ENCODE measurements at places on chromosomes 7 and 10.

GRCh38 chr10:59831658-59832503 lies 74.5 kb downstream of the CCDC6 start:
- DNase-seq, result no peak

DNA sequence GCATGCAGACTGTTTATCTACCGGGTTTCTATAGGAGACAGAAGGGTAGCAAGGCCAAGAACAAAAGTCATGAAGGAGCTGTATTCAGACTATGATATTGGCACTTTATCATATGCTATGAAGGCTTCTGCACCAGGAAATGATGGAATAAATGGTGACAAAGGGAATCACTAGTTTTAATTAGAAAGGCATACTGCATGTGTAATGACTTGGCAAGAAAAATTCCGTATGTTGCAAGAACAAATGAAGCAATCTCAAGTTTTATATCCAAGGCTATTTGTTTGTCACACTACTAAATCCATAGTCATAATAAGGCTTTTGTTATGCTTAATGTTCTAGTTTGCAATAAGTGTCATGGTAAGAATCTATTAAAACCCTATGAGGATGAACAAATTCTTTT lies 230.9 kb downstream of the ZEB1 start:
- peak; percentile 16 for DNase-seq

- DNase-seq, result no peak
Observed at GRCh38 chr7:30922596-30922995, 10.9 kb downstream of the AQP1 start.

DNA sequence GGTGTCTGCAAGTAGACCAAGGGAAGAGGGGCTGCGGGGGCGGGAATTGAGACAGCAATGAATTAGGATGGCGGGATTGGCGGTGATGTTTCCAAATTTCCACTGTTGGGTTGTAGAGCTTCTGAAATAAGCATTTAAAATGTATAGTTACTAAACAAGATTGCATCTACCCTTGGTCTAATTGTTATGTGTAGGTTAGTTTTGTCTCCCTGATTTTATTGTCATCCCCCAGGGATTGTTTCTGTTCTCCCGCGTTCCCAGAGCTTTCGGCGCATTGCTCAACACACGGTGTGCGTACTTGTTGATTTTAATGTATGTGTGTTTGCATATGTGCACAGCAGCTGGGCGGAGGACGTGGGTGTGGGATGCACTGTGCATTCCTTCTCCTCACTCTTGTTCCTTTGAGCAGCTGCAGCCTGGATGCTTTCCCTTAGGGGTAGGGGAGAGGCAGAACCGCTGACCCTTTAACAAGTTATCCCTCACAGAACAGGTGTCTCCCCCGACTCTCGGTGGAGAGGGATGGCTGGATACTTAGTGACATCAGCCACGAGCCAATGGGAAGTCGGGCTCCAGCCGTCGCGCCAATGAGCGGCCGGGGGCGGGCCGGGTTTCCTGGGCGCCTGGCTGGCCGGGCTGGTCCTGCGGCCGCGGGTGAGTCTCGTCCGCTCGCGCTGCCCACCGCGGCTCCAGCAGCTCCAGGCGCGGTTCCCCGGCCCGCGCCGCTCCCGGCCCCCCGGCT lies at the start of gene TSPAN33:
TSPAN33 (plus strand) TSS at position 613 of the 739 bp plus-strand sequence. CDS start 274 bp downstream, outside the sequence.
- peak; percentile 17 for DNase-seq

DNA sequence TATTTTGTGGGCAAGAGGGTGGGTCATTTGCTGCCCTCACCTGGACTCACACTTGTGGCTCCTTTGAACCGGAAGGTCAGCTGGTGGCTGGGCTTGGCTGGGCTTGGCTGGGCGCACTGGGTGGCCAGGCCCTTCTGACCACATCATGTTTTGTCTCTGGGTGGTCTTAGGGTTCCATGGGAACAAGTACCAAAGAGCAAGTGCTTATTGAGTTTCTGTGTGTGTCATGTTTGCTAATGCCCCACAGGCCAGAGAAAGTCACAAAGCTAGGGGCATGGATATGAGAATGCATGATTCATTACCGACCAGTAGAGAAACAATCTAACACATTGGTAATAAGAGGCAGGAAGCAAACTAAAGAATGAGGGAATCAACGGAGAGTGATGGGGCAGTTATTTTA lies 33.6 kb upstream of the NRP1 start:
- DNase-seq, result no peak

DNA sequence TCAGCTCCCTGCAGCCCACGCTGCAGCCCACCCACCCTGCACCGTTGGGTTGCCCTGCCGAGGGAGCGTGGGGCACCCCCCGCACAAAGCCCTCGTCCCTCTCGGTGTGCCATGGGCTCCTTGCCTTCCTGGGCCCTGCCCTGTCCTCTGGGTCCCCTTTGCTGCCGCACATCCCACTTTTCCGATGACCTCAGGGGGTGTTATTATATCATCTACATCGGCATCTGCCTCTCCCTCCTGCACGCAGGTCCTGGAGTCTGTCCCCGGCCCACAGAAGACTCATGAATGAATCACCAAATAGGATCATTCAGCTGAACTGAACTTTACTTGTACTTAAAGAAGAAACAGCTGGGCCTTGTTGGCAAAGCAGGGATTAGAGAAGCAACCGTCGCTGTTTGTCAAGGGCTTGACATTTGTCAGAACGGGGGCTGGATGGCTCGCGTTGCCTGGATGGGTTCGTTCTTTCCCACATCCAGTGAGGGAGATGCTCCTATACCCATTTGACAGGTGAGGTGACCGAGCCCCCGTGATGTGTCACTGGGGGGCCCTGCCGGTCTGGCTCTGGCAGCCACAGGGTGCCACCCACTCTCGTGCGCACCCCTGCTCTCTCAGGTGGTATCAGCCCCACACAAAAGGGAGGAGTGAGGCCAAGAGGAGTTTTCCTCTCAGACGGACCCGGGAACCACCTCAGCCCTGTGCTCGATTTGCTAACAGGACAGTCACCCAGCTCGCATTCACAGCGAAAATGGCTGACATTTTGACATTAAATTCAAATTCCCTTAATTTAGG lies 58.6 kb upstream of the EBF3 start:
- peak; percentile 77 for DNase-seq
